ENCODE measurements at places on chromosomes 13 and 19.

- no peak for DNase-seq
Measured at GRCh38 chr19:31232871-31233270, 116.4 kb downstream of the TSHZ3 start.

- DNase-seq, result no peak
Measured at GRCh38 chr13:112244061-112244460, 132.1 kb upstream of the SPACA7 start.

DNA sequence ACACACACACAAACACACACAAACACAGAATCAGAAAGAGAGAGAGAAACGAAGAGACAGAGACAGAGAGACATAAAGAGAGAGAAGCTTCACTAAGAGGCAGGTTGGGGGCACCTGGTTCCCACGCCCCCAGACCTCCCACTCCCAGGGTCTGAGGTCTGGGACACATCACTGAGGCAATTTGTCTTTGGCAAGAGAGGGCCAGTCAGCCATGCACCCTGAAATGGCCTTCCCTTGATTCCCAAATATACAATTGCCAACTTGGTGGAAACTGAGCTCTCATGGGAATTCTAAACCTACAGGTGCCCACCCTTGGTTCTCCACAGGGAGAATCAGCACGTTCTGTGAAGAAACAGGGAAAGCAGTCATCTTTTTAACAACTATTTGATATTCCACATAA lies 79.5 kb downstream of the COL4A1 start:
- no peak for DNase-seq

DNA sequence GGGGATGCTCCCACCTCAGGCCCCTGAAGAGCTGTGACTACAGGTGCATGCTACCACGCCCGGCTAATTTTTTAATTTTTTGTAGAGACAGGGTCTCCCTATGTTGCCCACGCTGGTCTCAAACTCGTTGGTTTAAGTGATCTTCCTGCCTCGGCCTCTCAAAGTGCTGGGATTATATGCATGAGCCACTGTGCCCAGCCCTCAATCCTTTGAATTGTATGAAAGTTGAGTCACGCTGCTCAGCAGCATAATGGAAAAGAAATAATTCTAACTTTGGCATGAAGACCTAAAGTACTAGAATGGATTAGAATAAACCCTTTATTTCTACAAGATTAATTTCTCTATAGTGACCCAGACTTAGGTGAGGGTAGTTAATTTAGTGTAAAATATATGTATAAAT lies 42.4 kb downstream of the MRPS31 start:
- DNase-seq, result no peak

DNA sequence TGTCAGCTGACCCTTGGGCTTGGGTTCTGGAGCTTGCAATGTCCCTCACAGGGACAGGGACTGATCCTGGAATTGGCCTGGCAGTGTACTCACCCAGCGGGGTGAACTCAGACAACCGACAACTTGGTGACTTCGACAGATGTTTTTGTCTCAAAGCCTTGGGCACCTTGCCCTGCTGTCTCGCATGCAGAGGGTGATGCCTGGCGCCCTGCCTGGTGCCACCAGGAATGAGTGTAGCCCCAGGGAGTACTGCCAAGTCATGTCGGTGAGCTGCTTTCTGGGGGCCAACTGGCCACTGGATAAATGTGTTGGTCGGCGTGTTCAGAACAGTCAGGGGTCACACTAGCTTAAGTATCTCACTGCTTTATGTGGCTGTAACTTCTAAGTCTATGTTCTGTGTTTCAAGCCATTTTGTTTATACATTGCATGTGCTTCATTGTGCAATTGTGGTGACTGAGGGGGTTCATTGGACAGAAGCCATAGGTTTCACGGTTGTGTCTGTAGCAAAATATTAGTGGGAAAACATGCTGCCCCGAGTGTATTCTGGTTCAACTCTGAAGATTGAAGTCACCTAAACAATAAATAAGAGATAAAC lies 96.3 kb upstream of the TNFSF11 start:
- DNase-seq, result no peak
